ENCODE measurements at places on chromosomes 12 and 14.

GRCh38 chr14:67426983-67427606, 15.1 kb upstream of the PLEK2 start:
- DNase-seq, result peak; percentile 80

GRCh38 chr12:126518596-126519200, 1453.5 kb downstream of the AACS start:
- DNase-seq, result no peak

- no peak for DNase-seq
These were observed 162.8 kb upstream of the LHX5 start for GRCh38 chr12:113634474-113634873.

DNA sequence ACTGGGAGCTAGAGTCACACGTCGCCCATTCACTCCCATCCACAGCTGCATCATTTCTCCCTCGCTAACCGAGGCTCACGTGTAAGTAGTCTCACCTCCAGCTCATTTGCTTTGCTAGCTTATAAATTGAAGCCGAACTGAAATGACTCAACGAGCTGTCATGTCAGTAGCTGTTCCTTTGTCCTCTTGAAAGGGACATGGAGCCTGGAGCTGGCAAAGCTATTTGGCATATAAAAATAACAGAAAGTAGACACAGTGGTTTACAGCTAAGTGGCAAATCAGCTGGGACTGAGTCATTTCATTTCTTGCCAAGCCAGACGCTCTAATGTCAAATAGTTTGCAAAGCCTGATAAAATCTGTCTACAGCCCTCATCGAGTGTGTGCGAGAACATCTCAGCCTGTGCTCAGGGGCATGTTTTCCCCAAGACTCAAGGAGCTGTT, 114.4 kb upstream of the TMEM233 start:
- DNase-seq, result no peak

DNA sequence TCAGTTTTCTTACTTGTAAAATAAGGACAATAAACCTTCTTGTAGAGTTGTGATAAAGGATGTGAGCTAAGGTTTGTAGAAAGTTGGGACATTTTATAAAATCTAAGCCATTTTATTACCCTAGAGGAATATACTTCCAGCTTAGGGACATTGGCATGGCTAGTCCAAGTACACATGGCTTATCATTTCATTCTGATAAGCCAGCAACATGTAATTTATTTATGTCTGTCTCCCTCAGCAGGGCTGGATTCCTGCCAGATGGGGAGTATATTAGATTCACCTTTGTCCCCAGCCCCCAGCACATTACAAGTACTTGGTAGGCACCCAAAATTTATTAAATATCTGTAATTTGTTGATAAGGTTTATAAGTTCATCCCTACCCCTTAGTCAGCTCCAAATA, 6.3 kb upstream of the ATG14 start:
- no peak for DNase-seq

DNA sequence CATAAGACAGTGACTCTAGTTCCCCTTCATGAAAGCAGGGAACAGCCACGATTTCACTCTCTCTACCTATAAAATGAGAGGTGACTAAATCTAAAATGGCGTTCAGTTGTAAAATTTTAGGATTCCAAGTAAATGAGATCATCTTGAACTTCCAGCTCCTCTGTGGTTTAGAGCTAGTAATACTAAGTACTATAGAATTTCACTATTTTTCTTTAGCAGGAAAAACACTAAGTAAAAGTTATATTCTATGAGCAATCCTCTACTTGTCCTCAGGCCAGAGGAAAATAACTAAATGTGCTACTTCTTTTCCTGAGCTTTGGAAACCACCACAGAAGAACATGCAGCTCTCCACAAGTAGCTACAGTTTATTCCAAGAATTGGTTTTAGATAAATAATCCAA, 55.6 kb downstream of the NIN start:
- no peak for DNase-seq

DNA sequence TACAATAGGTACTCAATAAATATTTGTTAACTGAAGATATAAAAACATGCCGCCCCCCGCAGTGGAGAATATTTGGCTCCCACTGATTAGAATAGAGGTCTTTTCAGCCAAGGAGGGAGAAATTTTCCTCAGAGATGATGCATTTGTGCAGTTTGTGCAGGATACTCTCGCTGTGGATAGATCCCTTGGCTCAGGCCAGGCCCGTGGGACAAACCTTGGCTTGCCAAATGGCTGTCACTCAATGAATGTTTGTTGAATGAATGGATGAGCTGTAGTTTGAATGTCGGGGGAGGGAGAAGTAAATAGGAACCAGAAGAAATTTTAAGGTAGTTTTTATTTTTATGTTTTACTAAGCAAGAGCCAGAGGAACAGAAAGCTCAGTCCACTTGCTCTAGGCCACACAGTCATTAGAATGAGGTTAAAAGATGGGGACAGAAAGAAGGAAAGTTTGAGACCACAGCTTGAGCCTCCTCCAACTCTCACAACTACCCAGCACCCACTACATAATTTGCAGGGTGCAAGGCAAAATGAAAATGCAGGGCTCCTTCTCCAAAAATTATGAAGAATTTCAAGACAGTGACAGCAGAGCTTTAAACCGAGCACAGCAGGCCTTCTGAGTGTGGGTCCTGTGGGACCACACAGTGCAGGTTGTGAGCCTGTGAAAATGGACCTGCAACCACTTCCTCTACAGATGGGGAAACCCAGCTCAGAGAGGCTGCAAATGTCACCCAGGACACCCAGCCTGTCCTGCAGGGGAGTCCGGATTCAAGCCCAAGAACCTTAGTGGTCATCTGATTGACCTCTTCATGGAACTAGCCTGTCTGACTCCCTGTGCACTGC, 51.4 kb downstream of the WSCD2 start:
- DNase-seq, result no peak

DNA sequence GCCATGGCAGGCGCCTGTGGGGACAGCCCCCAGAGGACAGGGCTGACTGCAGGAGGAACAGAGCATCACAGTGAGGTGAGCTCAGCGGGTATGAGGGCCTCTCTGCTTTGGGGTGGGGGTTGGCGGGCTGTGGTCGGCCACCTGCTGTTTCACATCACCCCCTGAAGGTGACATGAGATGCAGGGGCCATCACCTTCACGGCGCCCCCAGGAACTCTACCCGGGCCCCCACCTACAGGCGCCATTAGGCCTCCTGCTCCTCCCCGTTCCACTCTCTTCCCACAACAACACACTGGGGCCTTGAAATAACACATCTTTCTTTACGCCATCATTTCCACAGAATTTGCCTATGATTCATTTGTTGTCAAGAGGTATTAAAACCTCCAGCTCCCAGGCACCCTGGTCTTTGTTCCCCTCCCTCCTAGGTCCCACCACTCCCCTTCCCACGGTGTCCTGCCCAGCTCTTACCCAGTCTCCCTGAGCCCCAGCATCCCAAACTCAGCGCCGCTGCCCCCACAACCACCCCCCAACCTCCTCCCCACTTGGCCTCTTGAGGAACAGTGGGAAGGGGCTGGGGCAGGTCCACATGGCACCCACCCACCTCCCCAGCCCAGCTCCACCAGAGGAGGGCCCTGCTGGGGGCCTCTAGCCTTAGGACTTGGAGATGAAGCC, 12.7 kb upstream of the HDAC7 start:
- DNase-seq, result no peak

DNA sequence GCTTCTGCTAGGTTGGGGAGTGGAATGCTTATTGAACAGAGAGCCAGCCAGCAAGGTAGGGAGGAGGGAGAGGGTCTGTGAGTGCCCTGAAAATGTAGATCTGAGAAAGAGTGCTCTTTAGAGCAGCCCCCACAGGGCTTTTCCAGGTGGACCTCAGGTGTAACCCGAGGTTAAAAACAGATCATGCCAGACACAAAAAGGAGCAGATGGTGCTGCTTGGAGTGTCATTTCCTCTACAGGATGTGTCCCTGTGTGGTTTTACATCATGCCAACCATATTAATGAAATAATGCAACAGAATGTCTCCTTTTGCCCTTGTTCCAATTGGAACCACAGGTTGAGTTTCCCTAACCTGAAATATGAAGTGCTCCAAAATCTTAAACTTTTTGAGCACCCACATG, 6.4 kb downstream of the SUSD6 start:
- no peak for DNase-seq

DNA sequence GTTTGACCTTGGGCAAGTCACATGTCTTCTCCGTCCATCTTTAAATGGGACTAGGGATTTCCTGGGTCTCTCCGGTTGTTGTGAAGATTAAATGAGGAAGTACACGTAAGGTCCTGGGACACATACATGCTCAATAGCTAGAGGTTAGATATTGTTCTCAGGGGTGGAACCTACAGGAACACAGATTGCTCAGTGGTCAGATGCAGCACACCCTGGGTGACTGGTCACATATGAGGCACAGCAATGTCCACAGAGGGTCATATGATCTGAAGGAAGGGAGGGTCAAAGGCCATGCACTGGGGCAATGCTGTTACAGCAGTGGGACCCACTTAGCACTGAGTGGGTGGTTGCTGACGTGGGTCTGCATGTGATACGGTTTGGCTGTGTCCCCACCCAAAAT, 11.4 kb upstream of the SLC8B1 start:
- DNase-seq, result no peak

DNA sequence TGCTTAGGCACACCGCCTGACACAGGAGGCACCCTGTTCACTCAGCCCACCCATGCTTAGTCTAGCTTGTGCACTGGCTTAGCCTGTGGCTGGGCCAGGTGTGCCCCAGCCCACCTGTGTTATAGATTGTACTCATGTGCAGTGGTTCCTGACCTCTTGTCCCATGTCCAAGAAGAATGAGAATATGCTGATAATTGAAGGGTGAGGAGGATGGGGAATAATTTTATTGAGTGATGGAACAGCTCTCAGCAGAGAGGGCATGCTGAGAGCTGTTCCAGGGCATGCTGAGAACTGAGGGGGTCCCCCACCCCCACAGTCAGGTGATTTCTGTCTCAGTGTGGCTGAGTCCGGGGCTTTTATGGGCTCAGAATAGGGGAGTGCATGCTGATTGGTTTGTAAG, 395.9 kb downstream of the FUT8 start:
- DNase-seq, result no peak

Measured in amygdala (tissue), 56 donors.